ENCODE measurements at places on chromosomes 4 and X.

DNA sequence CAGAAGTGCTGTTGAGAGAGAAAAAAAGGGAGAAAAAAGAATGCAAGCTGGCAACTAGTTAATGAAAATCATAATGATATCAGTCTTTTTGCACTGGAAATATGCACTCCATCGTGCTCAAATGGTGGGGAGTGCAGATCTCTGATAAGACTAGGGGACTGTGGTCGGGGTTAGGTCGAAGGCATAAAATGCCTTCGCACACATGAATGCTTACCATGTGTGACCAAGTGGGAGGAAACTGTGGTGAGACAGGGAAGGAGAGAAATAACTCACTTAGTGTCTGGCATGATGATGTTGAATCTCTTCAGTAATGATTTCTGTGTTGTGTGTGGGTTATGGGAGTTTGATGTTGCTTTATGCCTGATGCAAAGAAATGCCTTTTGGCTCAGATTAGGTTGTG, 358.9 kb downstream of the FBXO8 start:
- peak; percentile 5 for DNase-seq

DNA sequence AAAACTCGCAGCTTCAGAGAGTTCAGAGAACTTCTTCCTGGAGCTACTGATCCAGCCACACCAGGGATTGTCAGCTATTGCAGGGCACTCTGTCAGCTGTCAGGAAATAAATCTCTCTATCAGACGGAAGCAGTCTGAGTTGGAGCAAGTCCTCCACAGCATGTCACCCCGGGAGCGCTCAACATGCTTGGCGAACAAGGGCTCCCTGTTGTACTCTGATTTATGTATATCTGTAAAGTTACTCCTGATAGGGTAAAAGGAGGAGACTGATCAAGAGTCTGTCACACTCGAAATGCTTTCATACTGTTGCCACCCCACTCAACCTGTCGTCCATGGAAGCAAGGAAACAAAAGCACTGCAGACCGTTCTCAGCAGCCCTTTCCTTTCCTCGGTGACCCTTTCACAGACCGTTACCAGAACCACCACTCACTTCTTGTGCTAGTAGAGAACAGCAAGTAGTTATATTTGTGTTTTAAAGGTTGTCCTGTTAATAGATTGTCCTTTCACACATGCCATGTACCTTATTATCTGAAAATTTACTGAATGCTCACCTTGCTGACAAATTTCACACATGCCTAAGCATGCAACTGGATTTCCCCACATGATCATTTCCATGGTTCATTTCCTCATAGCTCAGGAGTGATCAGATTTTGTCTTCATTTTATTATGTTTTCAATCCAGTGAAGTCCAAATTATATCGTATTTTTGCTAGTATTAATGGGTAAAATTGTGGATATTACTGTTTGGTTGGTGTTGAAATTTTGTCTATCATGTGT, 2108.9 kb upstream of the TENM3 start:
- no peak for DNase-seq

DNA sequence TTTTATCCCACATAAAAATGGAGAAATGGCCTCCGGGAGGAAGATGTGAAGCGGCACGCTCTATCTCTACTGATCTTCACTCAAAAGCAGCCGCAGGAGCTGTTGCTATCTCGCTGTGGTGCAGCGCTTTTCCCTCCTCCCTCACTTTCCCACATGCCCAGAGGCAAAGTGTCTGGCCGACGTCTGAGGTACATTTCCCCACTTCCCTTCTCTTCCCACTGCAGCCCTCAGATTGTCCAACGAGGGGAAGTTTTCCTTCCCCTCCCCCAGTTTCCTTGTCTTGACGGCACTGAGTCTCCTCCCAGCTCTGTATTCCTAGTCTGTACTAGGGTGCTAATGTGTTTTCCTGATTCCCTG, 660 bp upstream of the COL25A1 start:
- no peak for DNase-seq

GRCh38 chrX:30816079-30816478, 73.0 kb downstream of the TAB3 start:
- DNase-seq = no peak

GRCh38 chrX:43785930-43786591, 96.2 kb downstream of the MAOB start:
- DNase-seq = no peak

DNA sequence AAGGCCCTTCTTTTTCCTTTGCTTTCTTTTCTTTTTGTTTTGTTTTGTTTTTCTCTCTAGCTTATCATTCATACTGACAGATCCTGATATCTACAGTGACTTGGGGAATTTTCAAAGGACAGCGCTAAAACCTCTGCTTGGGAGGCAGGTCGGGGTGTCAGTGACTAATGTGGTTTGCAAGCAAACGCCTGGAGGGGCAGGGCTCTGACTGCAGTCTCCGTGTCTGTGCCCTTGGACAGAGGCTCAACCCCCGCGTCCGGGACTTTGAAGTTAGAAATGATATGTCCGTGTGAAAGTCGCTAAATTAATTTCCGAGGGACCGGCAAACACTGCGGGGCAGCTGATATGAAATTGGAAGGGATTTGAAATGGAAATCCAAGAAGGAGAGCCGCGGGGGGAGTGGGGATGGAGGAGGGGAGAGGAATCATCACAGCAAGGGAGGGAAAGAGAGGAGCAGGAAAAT, 312.4 kb downstream of the DHRSX start:
- no peak for DNase-seq

DNA sequence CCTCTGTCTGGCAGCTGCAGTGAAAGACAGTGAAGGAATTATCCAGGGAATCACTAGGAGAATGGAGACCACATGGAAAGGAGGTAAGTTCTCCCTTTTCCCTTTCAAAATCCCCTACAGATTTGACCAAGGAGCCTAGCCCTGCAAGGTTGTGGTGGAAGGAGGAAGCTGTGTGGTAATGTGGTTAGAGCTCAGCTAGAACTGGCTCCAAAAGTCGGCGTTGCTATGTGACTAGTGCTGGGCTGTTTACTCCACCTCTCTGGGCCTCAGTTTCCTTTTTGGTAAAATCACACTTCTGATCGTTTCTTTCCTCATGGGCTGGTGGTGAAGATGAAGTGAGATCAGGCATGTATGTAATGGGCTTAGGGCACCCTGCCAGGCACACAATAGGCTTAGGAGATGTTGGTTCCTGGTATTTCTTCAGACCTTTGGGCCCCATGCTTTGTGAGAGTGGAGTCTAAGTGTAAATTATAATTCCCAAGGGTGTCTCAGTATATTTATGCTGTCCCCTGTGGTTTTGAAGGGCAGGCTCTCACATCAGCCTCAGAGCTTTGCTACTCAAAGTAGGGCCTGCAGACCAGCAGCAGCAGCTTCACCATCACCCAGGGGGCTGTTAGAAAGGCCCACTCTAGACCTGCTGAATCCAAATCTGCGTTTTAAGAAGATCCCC, 183.7 kb upstream of the BCOR start:
- no peak for DNase-seq

DNA sequence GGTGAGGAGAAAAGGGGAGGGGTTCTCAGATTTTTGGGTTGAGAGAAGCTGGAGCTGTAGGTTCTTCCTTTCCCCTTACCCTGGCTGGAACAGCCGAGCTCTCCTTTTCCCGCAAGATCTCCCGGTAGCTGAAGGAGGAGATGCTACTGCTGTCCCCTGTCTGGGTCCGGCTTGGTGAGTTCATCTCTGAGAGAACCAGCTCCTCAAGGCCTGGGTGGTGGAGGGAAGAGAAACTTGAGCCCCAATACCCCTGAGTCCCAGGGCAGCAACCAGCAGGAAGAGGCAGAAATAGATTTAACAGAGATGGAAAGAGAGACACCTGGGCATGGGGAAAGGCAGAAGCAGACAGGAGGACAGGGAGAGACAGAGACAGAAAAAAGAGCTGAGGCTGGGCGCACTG, 6.6 kb upstream of the KCND1 start:
- DNase-seq = no peak

DNA sequence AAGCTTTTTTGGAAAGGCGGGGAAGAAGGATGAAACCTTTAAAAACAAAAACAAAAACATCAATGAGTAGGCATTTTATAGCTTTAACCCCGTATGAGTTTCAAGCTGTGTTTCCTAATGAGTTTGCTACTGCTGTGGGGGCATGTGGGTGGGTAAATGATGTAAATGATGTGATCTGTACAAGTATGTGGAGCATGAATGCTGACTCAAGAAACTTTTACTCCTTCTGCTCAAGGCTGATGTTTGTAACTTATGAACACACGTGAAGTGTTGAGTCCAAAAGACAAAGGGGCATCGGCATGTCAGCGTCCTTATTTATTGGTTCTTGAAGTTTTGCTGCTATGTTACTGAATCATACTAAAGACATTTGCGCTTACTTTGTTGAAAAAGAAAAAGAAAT, 76.9 kb downstream of the CLCN4 start:
- DNase-seq = no peak

DNA sequence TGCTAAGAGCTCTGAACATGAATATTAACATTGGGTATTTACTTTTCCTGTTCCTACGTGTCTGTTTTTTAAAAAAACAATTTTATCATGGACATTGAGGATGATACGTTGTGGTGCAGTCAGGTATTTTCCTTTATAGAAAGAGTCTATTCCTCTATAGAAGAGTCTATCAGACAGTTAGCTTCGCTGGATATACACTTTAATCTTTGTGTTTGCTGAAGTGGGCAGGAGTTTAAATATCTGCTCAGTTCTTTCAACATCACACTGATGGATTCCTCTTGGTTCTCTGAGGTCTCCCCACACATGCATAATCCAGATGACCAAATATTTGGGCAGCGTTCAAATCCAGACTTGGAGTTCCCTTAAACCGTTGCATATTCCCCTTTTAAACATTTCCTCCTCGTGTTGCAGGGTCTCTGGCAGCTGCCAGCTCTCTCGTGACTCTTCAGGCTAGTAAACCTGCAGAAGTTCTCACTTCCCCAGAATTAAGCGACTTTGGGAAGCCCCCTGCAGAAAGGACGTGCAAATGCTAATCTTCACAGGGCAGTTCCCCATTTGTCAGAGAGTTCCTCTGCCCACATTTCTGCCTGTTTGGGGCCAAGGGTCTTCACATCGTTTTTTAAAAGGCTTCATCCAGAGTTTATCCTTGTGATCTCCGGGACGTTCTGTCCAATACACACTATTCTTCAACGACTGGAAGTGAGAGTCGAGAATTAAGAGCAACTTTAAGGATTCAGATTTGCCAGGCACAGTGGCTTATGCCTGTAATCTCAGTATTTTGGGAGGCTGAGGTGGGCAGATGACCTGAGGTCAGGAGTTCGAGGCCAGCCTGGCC, 20.5 kb upstream of the DHRSX start:
- DNase-seq = no peak

- peak; percentile 39 for DNase-seq
Measured at GRCh38 chr4:21512353-21512752, 436.2 kb downstream of the KCNIP4 start.

DNA sequence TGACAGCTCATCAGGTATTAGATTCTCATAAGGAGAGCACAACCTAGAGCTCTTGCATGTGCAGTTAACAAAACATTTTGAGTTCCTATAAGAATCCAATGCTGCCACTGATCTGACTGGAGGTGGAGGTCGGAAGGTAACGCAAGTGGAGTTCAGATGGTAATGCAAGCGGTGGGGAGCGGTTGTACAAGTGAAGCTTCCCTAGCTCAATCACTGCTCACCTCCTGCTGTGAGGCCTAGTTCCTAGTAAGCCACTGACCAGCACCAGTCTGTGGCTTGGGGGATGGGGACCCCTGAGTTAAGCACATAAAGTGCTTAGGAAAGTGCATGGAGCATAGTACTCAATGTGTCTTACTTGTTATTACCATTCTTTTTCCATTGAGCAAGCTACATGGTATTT, 983.2 kb upstream of the IGFBP7 start:
- no peak for DNase-seq

GRCh38 chrX:41553688-41554087, 106.5 kb downstream of the NYX start:
- no peak for DNase-seq

DNA sequence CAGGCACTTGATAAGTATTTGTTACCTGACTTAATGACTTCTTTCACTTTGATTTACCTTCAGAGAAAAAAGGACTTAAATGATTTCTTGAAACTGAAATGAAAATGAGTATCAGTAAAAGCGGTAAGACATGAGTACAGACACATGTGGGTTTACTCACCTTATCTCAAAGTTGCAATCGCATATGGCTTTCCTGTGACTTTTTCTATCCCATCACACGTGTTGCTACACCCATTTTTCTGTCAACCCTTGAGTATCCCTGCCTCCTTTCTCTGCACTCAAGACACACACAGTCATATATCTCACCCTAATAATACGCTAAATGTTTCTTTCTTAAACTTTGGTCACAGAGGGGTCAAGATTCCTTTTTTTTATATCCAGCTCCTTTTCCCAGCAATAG, 11.0 kb upstream of the ARHGEF38 start:
- DNase-seq = no peak

- DNase-seq = no peak
Measured at GRCh38 chr4:53497487-53498244, 93.6 kb downstream of the LNX1 start.

- DNase-seq = peak; percentile 19
Measured at GRCh38 chr4:158255727-158256324, 45.5 kb downstream of the TMEM144 start.

GRCh38 chrX:50152456-50152855, 48.4 kb downstream of the AKAP4 start:
- no peak for DNase-seq

- DNase-seq = no peak
Measured at GRCh38 chrX:145715641-145716138, 101.9 kb upstream of the SLITRK2 start.

DNA sequence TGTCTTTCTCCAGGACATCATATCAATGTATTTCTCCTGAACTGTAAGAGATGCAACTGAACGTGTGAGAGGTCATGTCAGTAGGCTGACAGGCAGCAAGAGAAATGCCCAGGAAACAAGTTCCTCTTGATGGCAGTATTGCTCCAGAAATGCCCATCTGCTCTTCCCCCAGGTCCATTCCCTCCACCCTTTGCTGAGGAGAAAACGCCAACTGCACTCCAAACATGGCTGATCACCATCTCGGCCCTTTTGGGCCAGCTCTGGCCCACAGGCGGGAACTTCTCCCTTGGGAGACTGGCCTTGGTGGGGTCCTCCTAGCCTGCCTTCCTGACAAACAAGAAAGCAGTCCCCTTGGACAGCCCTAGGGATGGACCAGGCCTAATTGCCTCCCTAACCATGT, 276.5 kb upstream of the AGTR2 start:
- no peak for DNase-seq

- DNase-seq = no peak
Measured at GRCh38 chr4:67581208-67581857, 22.8 kb downstream of the STAP1 start.

GRCh38 chr4:186930024-186930423, 206.4 kb upstream of the FAT1 start:
- no peak for DNase-seq

GRCh38 chr4:32589097-32589496, 1868.9 kb downstream of the PCDH7 start:
- no peak for DNase-seq

- DNase-seq = no peak
Measured at GRCh38 chr4:120749445-120750151, 172.9 kb downstream of the PRDM5 start.

- no peak for DNase-seq
Measured at GRCh38 chrX:104618106-104618895, 52.3 kb downstream of the IL1RAPL2 start.

DNA sequence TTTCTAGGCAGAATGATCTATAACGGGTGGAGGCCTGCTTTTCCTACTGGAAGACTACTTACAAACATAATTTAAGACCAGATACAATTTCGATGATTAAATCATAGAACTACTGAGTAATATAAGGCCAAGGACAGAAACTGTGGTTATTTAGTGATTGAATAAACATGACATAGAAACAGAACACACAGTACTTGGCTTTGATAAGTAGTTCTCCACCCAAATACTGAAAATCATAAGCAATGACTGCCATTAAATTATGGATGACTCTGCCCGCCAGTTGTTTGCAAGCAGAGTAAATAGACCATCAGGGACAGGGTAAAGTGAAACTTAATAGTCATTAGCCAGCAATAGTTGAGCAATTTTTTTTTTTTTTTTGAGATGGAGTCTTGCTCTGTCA, 17.2 kb upstream of the SMIM14 start:
- DNase-seq = no peak
